ENCODE measurements at places on chromosomes 2 and 18.

GRCh38 chr18:8933714-8934284 lies 168.7 kb upstream of the NDUFV2 start:
- no peak for DNase-seq

GRCh38 chr2:173544641-173545363 lies 190.1 kb downstream of the CDCA7 start:
- DNase-seq: no peak

GRCh38 chr2:68388358-68388757 lies 23.3 kb downstream of the PLEK start:
- no peak for DNase-seq

GRCh38 chr2:45813003-45813941 lies 161.8 kb downstream of the PRKCE start:
- DNase-seq: no peak

DNA sequence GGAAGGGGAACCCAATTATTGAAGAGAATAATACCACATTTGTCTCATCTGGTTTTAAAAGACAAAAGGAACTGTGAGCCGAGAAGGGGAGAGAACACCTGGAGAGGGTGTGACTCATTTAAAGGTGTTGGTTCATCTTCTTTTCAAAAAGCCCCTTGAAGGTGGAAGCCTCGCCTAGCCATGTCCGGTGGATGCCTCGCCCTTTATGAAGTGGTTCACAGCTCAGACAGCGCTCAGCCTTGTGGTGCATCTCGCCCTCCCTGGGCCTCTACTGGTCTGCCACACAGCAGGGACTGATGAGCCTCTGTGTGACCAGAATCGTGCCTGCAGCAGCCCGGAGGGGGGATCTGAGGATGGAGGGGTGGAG lies 290.0 kb upstream of the CXCR4 start:
- no peak for DNase-seq

- no peak for DNase-seq
These were observed 78.2 kb upstream of the CABLES1 start for GRCh38 chr18:23057096-23057495.

- DNase-seq: no peak
These were observed 592 bp downstream of the ME2 start for GRCh38 chr18:50879302-50880118.
